Colonic mucosa (tissue), 4 donors: ENCODE measurements at places on chromosomes 7 and 10. TPM values are rescaled to one million over a fixed set of nuclear protein-coding genes. Genes with fewer than 3 reads are reported as not detected.

DNA sequence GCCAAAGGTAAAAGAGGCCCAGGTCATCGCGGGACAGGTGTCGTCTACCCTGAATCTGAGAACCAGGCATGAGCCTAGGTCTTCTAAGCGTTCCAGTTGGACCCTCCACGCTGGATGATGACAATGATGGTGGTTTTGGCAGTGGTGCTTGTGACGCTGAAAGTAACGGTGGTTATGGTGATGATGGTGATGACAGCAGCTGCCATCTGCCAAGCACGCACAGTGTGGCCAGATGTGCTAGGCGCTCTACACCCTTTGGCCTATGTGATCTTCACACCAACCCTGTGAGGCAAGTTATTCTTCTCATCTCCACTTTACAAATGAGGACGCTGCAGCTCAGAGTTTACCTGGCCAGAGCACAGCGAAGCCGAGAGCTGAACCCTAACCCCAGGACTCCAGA lies 93.9 kb downstream of the FAM53B start:
- no peak for DNase-seq

GRCh38 chr7:132004529-132004928 lies 448.1 kb upstream of the PODXL start:
- no peak for DNase-seq

- DNase-seq = no peak
Measured at GRCh38 chr10:43399320-43400310, 9.4 kb downstream of the HNRNPF start.

- no peak for DNase-seq
Measured at GRCh38 chr10:125084614-125085257, 75.6 kb downstream of the CTBP2 start.

- DNase-seq = no peak
Measured at GRCh38 chr10:74255214-74255613, 104.2 kb downstream of the ADK start.

GRCh38 chr10:125025341-125025740 lies 83.4 kb downstream of the ZRANB1 start:
- DNase-seq = no peak

DNA sequence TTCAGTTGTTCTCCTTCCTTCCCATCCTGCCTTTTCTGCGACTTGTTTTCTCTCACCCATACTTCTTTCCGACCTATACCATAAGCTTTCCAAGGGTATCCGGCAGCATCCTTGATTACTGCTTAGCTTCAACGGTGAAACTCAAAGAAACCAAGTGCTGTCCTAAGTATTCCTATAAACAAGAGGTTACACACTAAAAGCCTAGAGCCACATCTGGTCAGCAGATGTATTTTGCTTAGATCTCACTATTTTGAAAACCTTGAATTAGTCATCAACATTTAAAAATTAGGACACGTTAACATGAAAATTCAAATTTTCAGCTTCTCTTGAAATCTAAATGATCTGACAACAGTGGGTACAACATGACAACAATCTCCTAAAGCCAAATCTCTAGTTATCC lies 20.0 kb downstream of the ARHGAP21 start:
- no peak for DNase-seq

DNA sequence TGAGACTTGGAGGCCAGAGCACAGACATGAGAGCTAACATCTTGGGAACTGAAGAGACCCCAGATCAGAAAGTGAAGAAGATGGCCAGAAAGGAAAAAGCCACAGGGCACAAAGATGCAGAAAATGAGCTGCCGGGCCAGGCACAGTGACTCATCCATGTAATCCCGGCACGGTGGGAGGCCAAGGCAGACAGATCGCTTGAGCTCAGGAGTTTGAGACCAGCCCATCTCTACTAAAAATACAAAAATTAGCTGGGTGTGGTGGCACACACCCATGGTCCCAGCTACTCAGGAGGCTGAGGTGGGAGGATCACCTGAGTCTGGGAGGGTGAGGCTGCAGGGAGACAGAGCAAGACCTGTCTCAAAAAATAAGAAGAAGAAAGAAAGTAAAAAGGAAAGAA lies 81.4 kb upstream of the MGMT start:
- no peak for DNase-seq

- no peak for DNase-seq
Measured at GRCh38 chr10:103722632-103723031, 132.7 kb downstream of the SH3PXD2A start.

GRCh38 chr7:110502888-110503465 lies 588.0 kb upstream of the LRRN3 start:
- DNase-seq = no peak

GRCh38 chr7:81769891-81770727 lies at the start of gene HGF:
TSS of gene HGF (minus strand) at chr7:81770047. CDS start at chr7:81769971, 76 bp downstream.
- peak; percentile 32 for DNase-seq

GRCh38 chr7:74684473-74684872 lies 27.0 kb downstream of the GTF2I start:
- DNase-seq = no peak

DNA sequence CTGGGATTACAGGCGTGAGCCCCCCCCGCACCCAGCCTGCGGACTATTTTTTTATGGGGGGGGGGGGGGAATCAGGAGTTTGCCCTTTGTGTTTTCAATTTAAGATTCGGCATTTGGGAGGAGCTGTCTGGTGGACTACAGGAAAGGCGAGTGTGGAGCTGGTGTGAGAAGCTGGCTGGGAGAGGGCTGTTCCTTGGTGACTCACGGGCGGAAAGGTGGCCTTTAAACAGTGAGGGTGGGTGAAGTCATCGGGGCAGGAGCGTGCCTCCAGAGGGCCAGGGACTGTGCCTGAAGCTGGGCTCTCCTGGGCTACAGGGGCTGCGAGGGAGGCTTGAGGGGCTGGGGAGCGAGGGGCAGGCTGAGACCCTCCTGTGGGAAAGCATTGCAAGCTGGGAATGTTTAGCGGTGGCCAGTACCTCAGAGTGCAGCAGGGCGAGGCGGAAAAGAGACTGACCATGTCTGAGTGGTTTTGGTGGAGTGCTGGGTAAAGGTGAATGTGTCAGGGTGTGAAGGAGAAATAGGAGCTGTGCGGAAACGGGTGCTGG lies 39.7 kb upstream of the ZNF32 start:
- no peak for DNase-seq

- DNase-seq = no peak
Measured at GRCh38 chr7:36575832-36576231, 148.5 kb downstream of the AOAH start.

DNA sequence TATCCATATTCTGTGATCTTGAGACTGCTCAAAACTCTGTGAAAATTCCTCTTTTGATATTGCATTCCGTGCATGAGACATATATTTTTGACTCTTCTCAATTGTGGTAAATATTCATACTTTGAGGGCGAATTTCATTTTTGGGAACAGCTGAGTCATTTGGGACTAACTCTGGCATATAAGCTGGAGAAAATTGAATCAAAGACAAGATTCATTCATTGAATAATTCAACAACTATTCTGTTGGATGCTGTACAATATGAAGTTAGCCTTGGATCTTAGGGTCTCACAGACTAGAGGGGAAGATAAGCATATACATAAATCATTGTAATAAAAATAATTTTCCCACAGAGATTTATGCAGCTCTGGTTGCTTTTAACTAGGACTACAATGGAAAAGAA lies 183.2 kb upstream of the NEBL start:
- DNase-seq = no peak

The CTNNA3 gene
- 1.1 TPM for total RNA-seq

The LEP gene
- not detected for total RNA-seq

The PRKG1 gene
- 16.6 TPM for total RNA-seq

The CDK1 gene
- 16.5 TPM for total RNA-seq
